ENCODE measurements at places on chromosomes 3 and 15.

- DNase-seq = no peak
These were observed 155.4 kb upstream of the CCDC54 start for GRCh38 chr3:107221856-107222255.

GRCh38 chr15:80904998-80905397 lies 84.6 kb downstream of the MESD start:
- DNase-seq = no peak

- DNase-seq = no peak
These were observed 22.5 kb downstream of the TTC21A start for GRCh38 chr3:39130026-39130425.

GRCh38 chr15:36401586-36401966 lies 177.8 kb upstream of the CDIN1 start:
- DNase-seq = no peak

DNA sequence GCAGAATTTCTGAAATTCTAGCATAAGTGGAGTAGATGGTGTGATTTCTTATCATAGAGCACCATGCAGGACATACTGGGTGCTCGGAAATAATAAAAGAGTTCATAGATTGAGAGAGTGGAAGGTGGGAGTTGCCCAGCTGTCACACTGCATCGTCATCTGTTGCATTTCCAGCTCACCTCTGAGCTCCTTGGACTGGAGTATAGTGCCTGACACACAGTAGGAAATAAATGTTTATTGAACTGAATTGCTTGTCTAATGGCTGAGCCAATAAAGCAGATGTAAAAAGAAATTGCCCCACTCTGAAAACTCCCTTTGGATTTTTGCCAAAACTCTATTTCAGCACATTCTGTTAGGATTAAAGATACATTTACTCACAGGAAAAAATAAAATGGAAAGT lies 108.9 kb upstream of the UBE2E1 start:
- no peak for DNase-seq
